ENCODE measurements at places on chromosomes 6 and 20.

DNA sequence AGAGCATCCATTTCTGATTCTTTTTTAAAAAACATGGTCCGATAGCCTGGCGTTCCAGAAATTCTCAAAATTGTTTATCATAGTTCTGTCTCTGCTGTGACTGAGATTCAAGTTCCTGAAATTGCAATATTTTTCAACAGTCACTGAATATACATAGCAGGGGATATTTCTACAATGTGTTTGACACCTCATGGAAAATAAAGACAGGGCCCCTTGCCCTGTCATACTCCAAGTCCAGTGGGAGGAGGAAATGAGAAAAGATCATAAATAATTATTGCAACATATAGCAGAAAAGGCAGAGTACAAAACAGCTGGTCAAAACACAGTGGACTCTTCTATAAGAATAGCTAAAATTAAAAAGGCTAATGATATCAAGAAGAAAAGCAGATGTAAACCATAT, 234.8 kb upstream of the SPTLC3 start:
- no peak for DNase-seq

- DNase-seq, result peak; percentile 73
Measured at GRCh38 chr6:41767112-41767833, 12.4 kb downstream of the FRS3 start.

DNA sequence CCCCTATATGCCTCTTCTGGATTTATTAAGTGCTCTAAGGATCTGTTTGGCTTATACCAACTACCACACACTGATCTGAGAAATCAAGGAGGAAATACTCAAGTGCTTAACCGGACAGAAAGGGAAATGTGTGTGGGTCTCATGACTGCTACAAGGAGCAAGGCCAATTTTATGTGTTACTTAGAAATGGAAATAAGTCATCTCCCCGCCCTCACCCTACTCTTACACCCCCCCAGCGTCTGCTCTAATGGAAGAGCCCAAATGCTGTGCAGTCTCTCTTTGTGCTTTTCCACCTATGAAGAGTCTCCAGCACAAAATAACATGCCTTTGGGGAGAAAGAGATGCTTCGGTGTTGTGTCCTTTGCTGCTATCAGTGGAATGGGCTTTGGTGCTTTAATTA, 428.8 kb upstream of the ARID1B start:
- no peak for DNase-seq

DNA sequence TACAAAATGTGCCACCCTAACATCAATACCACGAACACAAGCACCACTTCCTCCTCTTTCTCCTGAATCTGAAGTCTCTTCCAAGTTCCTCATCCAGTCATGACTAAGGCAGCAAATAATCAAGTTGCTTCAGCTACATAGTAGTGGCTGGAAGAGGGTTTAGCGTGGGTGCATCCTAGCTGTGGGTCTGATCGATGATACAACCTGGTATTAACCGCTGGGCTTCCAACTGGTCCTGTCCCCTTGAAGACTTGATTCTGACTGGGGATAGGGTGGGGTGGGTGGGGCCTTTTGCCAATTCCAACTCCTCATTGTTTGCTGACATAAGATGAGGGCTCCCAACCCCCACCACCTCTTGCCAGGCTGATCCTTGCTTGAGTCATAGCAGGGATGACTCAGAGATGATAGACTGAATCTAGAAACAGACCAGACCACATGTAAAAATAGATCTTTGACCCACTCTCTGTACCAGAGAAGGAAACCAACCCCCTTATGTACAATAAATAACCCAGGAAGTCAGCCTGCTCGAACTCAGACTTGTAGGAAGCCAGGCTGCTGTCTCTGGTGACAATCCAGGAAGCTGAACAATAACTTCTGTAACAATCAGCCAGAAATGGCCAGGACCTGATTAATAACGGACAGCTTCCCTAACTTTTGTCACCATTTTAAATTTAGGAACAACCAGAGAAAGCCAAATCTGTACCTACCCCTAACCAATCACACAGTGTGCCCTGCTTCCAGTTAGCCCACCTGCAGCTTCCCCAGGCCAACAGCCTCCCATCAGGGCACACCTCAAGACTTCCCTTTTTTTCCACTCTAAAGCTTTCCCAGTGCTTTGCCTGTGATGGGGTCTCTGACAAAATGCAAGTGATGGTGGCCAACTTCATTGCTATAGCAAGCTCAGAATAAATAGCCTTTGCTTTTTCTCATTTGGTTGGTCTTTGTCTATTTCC, 68.9 kb upstream of the FAM184A start:
- peak; percentile 75 for DNase-seq

GRCh38 chr6:36443471-36444428, 950 bp downstream of the KCTD20 start:
- DNase-seq, result no peak

DNA sequence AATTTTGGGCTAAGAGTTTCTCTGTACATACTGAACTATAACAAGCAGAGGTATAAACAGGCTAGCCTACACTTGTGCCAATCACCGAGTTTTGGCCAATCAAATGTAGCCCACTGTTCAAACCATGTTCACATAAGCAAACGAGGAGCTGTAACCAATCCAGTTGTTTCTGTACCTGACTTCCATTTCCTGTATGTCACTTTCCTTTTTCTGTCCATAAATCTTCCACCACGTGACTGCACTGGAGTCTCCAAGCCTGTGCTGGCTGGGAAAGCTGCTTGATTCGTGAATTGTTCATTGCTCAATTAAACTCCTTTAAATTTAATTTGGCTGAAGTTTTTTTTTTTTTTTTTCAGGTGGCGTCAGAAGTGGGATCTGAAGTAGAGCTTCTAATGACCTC, 332.9 kb downstream of the RNF144B start:
- DNase-seq, result no peak

- DNase-seq, result no peak
Measured at GRCh38 chr6:7906741-7907140, 3.8 kb downstream of the TXNDC5 start.

- DNase-seq, result no peak
Measured at GRCh38 chr6:13147782-13148181, 180.6 kb downstream of the TBC1D7 start.

- DNase-seq, result no peak
Measured at GRCh38 chr6:156931283-156931682, 154.1 kb downstream of the ARID1B start.

DNA sequence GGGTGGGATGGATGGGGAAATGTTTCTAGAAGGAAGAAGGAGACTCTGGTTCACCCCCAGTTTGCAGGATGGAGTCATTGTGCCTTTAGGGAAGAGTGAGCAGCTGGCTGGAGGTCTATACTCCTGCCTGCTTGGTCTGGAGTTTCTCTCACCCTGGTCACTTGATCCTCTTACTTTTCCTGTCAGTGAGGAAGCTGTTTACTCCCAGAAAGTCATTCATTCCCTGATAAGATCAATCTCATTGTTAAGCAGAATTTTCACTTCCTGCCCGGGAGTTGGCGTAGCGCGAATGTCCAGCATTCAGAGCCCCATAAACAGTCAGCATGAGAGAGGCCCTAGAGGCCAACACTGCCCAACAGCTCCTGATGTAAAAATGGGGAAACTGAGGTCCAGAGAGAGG, 70.4 kb upstream of the SIRPA start:
- no peak for DNase-seq

DNA sequence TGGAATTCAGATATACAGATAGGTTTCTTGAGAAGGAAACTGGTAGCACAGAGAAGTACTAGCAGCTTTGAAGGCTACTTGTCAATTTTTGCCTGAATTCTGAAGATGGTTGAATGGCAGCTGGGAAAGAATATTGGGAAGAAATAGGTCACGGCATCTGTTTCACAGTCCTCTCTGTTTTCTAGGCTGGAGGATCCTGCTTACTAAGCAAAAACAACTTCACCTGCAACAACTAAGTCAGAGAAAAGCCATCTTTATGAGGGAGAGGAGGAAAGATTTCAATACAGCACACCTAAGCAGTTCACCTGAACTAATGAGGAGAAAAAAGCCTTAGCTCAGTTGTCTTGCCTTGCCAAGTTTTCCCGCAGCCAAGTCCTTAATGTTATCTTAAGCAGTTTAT, 975.5 kb upstream of the EPHA7 start:
- DNase-seq, result no peak

GRCh38 chr6:128071212-128071611, 170.4 kb upstream of the THEMIS start:
- no peak for DNase-seq

DNA sequence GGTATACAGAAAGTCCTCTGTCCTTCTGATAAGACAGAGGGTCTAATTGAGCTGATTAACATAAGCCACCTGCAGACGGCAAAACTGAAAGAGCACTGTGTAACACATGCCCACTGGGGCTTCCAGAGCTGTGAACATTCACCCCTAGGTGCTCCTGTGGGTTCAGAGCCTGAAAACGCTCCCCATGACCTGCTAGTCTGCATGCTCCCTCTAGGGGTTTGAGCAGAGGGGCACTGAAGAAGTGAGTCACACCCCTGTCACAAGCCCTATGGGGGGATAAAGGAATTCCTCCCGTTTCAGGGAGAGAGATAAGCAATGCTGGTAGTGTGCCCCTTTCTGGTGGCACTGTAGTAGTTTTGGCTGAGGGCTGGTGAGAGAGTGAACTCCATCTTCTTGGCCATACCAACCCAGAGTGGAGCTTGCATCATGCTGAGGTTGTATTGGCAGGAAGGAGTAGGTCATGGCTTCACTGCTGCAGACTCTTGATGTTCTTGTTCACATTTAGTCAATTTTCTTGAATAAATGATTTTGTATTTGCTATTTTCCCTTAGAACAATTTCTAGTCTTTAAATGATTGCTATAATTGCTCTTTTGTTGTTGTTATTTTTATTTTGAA, 637.5 kb upstream of the MAN1A1 start:
- DNase-seq, result no peak

DNA sequence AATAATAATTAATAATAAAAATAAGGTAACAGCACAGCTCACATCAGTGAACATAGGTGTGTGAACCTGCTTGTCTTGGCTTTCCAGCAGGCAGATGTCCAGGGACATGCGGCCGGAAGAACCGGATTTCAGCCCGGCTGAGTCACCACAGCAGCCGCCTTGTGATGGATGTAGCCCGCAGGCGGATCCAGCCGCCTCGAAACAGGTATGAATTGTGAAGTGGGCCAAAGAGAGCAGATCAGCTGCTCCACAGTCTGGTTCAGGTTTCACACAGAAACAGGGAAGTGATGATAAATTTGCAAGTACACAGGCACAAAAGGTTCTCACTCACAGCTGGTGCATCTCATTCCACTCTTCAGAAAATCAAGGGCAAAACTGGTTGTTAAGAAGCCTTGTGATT, 55.1 kb downstream of the ID4 start:
- DNase-seq, result no peak

DNA sequence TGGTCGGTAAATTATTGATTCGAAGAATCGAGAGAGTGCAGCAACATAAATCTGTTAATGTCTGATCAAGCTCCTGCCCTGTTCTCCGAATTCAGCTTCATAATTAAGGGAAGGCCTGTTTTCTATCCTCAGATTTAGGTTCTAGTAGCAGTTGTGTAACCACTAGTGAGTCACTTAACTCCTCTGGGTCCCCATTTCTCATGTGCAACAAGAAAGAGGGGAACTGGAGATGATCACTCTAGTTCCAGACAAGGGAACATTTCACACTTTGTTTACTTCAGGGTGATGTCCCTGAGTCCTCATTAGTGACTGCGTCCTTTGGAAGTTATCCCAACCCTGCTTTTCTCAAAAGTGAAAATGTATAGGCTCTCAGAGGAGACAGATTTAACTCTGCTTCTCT, 68.1 kb upstream of the RNF146 start:
- DNase-seq, result no peak

GRCh38 chr20:62020935-62021701, 44.6 kb downstream of the TAF4 start:
- DNase-seq, result no peak

DNA sequence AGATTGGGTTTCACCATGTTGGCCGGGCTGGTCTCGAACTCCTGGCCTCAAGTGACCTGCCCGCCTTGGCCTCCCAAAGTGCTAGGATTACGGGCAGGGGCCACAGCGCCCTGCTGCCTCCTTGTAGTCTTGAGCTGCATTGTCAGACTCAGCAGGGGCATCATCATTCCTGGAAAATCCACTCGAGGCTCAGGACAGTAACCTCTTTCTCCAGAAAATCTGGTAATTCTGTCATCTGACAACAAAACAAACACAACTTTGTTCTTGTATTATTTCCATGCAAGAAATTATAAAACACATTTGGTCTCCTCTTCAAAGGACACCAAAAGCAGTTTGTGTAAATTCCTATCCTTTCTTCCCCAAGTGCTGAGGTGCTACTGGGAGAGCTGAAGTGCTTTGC, 137.2 kb upstream of the INSM1 start:
- no peak for DNase-seq

GRCh38 chr20:20803011-20803410, 90.6 kb upstream of the RALGAPA2 start:
- DNase-seq, result no peak

- no peak for DNase-seq
Measured at GRCh38 chr6:136158387-136158821, 91.7 kb downstream of the MTFR2 start.

GRCh38 chr20:36791862-36792261, 18.3 kb upstream of the DSN1 start:
- DNase-seq, result no peak

DNA sequence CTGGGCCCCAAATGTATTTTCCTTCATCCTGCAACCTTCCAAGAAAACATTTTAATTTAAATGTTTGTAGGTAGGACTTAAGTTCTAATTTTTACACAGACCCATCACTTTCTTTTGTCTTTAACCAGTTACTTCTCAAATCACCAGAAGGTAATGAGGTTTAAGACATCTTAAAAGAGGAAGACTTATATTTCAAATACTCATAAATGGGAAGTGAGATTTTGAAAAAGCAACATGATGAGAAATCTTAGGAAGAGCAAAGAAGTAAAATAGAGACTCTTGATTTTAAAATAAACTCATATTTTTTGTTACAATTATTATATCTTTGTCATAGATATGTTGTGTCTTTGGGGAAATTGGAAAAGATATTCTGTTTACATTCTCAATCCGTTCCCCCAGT, 82.3 kb downstream of the SYNE1 start:
- no peak for DNase-seq

- DNase-seq, result no peak
Measured at GRCh38 chr6:35485402-35485877, 11.4 kb downstream of the TEAD3 start.

GRCh38 chr6:19848465-19849029, 11.4 kb downstream of the ID4 start:
- DNase-seq, result no peak

GRCh38 chr20:8221887-8222419, 89.9 kb downstream of the PLCB1 start:
- DNase-seq, result no peak

- DNase-seq, result peak; percentile 4
Measured at GRCh38 chr20:15310361-15310760, 972.9 kb upstream of the FLRT3 start.
